ENCODE measurements at places on chromosomes 2 and 18.
A peak's percentile ranks its signal among the peaks of the same experiment; 100 is the strongest.

- no peak for DNase-seq
Observed at GRCh38 chr2:127681288-127681804, 6.0 kb upstream of the LIMS2 start.

DNA sequence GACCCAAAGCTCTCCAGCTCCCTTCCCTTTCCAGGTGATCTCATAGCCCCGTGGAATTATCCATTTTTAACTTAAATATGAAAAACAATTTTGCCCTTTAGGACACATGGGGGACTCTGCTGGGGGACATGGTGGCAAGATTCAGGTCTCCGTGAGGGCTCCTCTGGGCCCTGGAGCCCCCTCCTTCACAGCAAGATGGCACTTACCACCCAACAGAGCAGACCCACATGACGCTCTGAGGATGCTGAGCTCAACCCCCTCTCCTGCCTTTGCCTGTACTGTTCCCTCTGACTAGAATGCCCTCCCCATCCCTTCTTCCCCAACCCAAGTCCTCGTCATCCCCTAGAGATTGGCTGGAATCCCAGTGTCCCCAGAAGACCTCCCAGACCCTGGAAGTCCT is 17.2 kb downstream of the TEX51 start:
- DNase-seq: no peak

- DNase-seq: no peak
Observed at GRCh38 chr2:129906139-129906860, 73.2 kb upstream of the RAB6C start.

DNA sequence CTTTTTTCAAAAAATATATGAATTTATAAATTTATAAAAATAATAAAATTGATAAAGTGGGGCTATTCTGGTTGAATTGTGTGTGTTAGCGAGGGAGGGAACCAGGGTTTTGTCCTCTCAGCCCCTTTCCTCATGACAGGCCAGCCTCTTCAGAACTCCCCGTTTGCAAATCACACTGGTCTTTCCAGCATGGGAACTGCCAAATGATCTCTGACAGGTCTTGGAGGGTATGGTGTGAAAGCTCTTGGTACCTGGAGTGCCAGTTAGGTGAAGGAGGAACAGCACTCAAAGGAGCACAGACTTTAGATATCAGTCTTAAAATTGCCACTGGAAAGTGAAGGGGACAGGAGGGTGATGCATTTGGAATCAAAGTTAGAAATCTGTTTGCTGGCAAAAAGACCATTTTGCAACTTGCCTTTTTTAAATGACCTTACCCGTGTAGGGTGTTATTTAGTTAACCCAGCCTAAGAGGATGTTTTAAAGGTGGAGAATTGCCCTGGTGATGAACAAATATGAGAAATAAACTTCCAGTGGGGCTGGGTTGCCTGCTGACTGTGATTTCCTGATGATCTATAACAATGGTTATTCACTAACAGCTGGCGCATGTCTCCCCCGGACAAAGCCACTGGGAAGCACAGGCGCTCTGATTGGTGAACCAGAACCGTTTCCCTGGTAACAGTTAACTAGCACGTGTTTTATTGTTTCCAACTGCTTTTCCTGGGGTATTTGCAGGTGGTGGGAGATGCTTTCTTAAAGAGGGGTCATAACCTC is 85.3 kb upstream of the EFEMP1 start:
- DNase-seq: peak; percentile 10

- no peak for DNase-seq
Observed at GRCh38 chr2:3523551-3524041, 4.3 kb upstream of the ADI1 start.

GRCh38 chr2:16525265-16525887 is 140.3 kb downstream of the CYRIA start:
- DNase-seq: no peak

DNA sequence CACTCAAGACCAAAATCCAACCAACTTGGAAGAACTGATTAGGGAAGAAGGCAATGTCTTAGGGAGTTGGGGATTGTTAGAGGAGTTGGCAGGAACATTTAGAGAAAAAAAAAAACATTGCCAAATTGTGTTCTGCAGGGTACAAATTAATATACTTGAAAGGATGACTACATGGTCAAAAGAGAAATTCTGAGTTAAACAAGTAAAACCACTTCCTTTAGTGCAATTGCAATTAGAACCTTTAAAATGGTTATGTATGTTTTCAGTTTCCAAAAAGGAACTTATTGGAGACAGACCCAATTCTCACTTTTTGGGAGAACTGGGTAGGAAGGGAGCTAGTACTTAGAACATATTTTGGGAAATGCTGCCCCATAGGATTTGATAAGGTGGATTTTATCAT is 137.9 kb downstream of the GPD2 start:
- DNase-seq: no peak

GRCh38 chr18:58699551-58699950 is 28.3 kb downstream of the MALT1 start:
- DNase-seq: no peak

GRCh38 chr18:50559752-50560680 is at the start of gene MAPK4:
Gene MAPK4 (plus strand): TSS chr18:50560087. CDS start chr18:50663959, 103,872 bp downstream.
- peak; percentile 52 for DNase-seq

- no peak for DNase-seq
Observed at GRCh38 chr2:164600763-164601162, 20.5 kb downstream of the GRB14 start.

DNA sequence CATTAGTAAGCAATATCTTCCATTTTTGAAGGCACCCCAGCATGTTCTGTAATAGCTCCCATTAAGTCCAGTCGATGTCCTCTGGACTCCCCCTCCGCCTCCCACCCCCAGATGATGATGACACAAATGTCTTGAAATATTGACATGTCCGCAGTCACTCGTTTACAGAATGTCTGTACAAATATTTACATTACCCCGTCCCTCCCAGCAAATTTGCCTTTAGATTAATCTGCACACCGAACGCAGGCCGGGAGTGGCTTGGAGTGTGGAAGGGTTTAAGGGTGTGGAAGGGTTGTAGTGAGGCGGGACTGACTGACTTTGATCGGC is 853 bp upstream of the OSBPL6 start:
- DNase-seq: no peak

DNA sequence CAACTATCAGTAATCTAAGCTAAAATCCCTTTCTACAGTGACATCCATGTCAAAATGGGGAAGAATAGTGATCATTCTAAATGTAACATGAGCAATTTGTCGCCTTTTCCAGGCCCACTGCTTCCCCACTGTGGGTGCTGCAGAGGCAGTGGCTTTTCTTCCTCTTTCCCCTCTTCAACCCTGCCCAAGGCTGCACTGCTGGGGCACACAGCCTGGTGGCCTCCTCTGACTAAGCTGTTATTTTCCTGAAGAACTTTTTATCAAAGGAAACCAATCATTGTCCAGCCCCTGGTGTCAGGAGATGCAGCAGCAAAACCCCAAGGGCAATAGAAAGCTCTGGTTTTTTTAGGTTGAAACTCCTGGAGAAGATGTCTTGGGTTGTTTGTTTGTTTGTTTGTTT is 117.6 kb upstream of the KLF7 start:
- no peak for DNase-seq

- DNase-seq: no peak
Observed at GRCh38 chr2:37653805-37654378, 17.6 kb downstream of the CDC42EP3 start.

DNA sequence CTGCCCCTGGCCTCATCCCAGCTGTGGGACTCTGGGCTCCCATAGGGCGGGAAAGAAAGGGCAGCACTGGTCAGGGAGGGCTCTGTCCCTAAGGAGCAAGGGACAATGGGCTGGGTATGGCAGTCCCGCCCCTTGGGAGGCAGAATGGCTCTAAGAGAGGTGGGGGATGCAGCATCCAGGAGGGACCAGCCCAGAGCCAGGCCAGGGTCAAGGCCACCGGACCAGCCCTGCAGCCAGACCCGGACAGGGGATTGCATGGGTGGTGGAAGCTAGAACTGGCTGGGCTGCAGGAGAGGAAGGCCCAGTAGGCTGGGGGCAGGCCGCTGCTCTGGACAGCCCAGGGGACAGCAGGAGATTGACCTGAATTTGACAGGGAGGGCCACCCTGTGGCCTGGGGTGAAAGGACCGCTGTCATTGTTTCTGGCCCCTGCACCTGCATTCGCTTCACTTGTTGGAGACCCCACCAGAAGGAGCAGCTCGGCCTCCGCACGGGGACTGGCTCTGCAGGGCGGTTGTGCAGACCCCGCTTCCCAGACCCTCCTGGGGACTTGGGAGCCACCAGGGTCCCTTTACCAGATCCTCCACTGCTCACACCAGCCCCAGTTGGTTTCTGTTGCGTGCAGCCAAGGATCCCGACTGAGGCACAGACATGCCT is 14.6 kb downstream of the RAMP1 start:
- no peak for DNase-seq

- DNase-seq: no peak
Observed at GRCh38 chr2:26495705-26496297, 17.9 kb upstream of the OTOF start.

DNA sequence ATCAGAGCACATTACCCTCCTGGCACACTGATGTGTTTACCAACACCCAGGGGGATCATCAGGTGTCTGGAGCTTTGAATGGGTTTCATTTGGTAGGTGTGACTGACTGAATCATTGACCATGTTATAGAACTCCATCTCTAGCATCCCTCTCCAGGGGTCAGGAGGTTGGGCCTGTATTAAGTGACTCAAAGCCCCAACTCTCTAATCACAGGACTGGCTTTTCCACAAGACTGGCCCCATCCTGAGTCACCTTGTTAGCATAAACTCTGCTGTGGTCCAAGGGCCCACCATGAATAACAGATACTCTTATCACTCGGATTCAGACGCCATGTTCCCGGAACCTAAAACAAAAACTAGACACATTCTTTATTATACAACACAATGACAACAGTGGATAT is 125.9 kb upstream of the NDUFV2 start:
- no peak for DNase-seq

DNA sequence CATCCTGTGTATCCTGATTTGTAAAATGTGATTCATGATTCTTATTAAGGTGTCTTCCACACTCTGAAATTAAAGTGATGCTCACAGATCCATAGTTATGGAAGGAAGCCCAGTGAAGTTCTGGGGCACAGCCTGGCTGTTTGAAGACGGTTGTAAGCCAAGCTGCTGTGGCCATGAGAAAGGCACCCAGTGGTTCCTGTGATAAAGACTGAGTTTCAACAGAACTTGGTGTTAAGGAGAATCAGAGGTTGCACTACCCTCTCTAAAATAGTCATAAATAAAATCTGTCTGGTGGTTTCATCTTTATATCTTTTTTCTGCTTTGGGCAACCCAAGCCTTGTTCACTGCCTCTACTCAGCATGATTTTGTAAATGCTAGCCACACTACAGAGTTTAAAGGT is 32.2 kb upstream of the SPOPL start:
- DNase-seq: no peak

DNA sequence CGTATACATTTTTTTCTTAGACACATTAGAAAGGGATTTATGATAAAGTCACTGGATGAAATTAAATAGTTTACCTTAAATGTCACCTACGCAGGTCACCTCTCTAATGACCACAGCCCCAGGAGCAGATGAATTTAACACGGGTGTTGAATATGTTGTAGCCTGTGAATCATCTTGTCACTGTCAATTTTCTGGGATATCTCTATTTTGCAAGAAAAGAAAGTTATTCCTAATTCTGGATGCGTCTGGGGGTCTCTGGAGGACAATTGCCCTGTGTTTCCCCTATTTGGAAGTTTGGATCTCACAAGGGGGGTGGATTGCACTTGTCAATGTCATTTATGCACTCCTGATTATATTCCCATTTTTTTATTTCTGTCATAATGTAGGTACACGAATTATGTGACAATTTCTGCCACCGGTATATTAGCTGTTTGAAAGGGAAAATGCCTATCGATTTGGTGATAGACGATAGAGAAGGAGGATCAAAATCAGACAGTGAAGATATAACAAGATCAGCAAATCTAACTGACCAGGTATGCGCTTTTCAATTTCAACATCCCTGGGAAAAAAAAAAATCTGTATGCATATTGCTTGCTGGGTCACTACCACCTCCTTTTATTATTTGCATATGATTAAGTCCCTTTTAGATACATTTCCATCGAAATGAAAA is 7.7 kb downstream of the MEIS1 start:
- no peak for DNase-seq

- no peak for DNase-seq
Observed at GRCh38 chr2:144592500-144593256, 72.8 kb upstream of the ZEB2 start.

- DNase-seq: no peak
Observed at GRCh38 chr2:58756336-58756735, 515.2 kb upstream of the FANCL start.

DNA sequence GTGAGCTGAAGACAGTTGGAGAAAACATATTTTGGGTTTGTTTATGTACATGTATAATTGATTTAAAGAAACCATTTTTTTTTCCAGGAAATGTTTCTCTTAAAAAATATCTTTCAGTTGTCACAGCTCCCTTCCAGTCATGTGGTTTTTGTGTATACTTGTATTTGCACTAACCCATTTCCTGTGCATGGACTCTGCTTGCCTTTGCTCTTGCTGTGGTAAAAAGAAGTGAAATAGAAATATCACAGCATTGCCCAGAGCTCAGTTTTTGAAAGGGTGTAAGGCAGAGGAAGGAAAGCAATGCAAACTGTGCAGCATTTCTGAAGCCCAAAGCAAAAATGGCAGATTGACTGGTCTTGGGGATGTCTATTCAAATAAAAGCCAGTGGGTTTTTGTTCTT is 10.4 kb upstream of the DOCK10 start:
- DNase-seq: no peak
